Central memory CD4-positive, alpha-beta T cell (primary cell): ENCODE measurements at places on chromosomes 2 and 18.

DNA sequence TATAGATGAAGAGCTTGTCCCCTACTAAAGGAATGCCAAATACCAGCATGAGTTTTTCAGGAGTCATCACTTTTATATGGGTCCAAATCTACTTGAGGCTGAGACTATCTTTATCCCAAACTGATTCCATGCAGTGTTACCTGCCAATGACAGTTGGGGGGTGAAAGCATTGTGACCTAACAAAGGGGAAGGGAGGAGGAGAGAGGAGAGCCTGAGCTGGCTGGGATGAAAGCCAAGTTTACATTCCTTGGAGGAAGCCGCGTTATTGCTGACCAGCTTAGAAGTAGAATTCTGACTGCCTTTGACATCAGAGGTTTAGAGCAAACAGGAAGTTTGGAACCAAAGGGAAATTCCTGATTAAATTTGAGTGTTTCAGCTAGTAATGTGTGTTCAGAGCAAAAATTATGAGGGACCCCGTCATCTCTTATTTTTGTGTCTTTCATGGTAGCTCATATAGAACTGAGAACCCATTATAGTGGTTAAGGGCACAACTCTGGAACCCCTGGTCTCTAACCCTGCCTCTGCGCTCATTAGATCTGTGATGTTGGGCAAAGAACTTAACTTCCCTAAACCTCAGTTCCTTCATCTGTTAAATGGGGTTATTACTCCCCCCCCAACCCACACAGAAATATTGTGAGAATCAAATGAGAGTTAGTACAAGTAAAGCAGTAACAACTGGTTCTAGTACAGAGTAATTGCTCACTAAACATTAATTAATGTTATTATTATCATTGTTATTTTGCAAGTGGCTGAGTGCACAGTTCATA lies 199.3 kb upstream of the EPAS1 start:
- DNase-seq = no peak

GRCh38 chr2:126839796-126840195 lies 58.9 kb upstream of the TEX51 start:
- DNase-seq = no peak

GRCh38 chr18:32629981-32630700 lies 142.7 kb downstream of the KLHL14 start:
- no peak for DNase-seq

DNA sequence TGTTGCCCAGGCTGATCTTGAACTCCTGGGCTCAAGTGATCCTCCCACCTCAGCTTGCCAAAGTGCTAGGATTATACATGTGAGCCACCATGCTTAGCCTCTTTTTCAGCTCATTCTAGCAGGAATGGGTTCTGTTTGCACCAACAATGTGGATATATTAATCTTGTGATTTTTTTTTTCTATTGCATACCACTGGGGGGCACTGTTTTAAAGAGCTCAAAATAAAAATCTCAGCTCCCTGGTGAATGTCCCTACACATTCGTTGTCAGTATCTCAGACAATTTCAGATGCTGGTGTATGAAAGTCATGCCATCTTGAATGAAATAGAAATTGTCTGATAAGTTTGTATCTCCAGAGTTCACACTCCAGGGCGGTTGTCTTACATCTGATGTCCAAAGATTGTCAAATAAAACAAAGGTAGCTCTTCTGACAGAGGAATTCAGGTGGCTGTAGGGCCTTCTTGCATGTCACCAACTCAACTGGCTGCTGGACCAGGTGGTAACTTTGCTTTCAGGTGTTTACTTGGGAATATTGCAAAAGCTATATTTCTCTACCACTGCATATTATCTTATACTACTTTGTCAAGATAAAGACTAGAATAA lies 3.1 kb upstream of the MATN3 start:
- DNase-seq = peak; percentile 37

DNA sequence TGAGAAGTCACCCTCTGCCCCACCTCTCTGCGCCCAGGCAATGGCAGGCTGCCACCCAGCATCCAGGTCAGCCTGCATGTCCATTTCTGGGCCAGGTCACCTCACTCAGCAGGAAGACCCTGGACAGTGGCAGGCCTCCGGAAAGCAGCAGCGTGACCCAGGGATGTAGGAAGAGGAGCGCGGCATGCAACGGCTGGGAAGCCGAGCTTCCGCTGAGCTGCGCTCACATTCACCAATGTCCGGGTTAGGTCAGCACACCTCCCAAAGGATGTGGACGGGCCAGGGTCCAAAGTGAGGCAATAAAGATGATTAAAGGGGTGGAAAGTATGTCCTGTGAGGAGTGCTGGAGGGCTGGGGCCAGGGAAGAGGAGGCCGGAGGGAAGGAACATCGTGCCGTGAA lies 174.5 kb downstream of the CTIF start:
- DNase-seq = no peak

GRCh38 chr2:50752237-50752636 lies 279.7 kb downstream of the NRXN1 start:
- no peak for DNase-seq

- no peak for DNase-seq
Measured at GRCh38 chr18:47427923-47428637, 176.6 kb upstream of the SKOR2 start.

- DNase-seq = no peak
Measured at GRCh38 chr18:57331718-57332117, 20.6 kb upstream of the ST8SIA3 start.

GRCh38 chr18:78642296-78642951 lies 337.2 kb upstream of the SALL3 start:
- no peak for DNase-seq

GRCh38 chr18:71951001-71951400 lies 593.1 kb downstream of the CBLN2 start:
- DNase-seq = no peak

GRCh38 chr18:9808295-9809241 lies 77.2 kb upstream of the TXNDC2 start:
- DNase-seq = no peak

DNA sequence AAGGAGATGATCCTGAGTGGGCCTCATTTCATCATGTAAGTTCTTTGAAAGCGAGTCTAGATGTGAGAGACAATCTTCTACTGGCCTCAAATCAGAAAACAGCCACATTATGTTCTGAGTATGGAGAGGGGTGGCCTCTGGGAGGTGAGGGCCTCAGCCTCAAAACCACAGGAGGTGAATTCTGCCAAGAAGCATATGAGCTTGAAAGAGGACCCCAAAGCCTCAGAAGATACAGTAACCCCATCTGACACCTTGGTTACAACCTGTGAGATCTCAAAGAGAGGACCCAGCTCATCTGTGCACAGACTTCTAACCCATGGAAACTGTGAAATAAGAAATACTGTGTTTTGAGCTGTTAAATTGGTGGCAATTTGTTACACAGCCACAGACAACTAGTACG lies 200.1 kb downstream of the ARHGAP15 start:
- DNase-seq = no peak
